ENCODE measurements at places on chromosomes 7 and 10.
A peak's percentile ranks its signal among the peaks of the same experiment; 100 is the strongest.

DNA sequence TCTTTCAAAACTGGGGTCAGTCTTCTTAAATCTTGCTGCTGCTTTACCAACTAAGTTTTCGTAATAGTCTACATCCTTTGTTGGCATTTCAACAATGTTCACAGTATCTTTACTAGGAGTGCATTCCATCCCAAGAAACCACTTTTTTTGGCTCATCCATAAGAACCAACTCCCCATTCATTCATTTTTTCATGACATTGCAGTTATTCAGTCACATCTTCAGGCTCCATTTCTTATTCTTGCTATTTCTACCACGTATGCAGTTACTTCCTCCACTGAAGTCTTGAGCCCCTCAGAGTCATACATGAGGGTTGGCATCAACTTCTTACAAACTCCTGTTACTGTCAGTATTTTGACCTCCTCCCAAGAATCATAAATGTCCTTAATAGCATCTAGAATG is 392.3 kb downstream of the DGKB start:
- no peak for DNase-seq

- DNase-seq = peak; percentile 37
These were observed 201.4 kb downstream of the PTEN start for GRCh38 chr10:88064608-88065382.

GRCh38 chr7:50608196-50608906 is 43.1 kb upstream of the DDC start:
- no peak for DNase-seq

- DNase-seq = no peak
These were observed 18.3 kb downstream of the ATP6V1F start for GRCh38 chr7:128880791-128881457.
